Hematopoietic multipotent progenitor cell treated with erythropoietin and hydrocortisone succinate and interleukin-3 and kit ligand, for 15 days (in vitro differentiated cells): ENCODE measurements at places on chromosomes 4 and X.

DNA sequence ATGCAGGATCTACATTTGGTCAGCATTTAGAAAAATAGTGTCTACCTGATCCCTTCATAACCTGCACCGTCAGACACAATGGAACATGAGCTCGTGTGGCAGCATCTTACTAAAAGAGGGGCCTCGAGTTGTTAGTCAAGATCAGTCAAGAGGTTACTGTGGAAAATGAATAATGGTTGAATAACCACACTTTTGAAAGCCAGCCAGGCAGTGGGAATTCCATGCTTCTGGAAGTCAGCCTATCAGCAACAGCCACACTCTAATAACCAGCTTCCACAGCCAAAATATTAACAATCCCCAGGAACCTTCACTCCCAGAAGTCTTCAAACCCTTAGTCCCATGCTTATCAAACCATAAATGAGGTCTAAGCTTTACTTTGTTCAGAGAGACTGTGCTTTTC, 234.3 kb downstream of the HS3ST1 start:
- no peak for DNase-seq

- DNase-seq: no peak
These were observed 82.3 kb upstream of the HUWE1 start for GRCh38 chrX:53768865-53769264.

GRCh38 chr4:25457053-25457715, 80.1 kb downstream of the ANAPC4 start:
- DNase-seq: no peak

- DNase-seq: no peak
These were observed 347.4 kb downstream of the BCOR start for GRCh38 chrX:39750256-39750790.

GRCh38 chrX:129830494-129830893, 13.2 kb downstream of the ZDHHC9 start:
- no peak for DNase-seq

DNA sequence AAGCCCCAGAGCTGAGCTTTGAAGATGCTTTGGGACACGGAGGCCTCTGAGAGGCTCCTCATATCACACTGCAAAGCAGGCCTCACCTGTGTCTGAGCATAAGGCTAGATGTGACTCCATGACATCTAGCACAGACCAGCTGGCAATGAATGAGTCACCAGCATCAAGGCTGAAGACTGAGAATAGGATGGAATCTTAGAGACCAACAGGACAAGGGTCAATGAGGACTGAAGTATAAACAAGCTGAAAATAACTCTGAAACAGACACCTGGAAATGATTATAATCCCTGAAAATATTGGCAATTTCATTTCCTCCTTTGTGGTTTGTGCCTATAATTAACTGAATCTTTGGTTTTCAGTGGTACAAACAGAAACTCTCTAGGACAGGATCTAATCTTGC, 87.1 kb upstream of the PRPS1 start:
- DNase-seq: no peak

GRCh38 chr4:165393051-165393450, 14.2 kb downstream of the CPE start:
- DNase-seq: no peak

GRCh38 chrX:8927701-8928100, 106.2 kb downstream of the FAM9B start:
- DNase-seq: no peak

DNA sequence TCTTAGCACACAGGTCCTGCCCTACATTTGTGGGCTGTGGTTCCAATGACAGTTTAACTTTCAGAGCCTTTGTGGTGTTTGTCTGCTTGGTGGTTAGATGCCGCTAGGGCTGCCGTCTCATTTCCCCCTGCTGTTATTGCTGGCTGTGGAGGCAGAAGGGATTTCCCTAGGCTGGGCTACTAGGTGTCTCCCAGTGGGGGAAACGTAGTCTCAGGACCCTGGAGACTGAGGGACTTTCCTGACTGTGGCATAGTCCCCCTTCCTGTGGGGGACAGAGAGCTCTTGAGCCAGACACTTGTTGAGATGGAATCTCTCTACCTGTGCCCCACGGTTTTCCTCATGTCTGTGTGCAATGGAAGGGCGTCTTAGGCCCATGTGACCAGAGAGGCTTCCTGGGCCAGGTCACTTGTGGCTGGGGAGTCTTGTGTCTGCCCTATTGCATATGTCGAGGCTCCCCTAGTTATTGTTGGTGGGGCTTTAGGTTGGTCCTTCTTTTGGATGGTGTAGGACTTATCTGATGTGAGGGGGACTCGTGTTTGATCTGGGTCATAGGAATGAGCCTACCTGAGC, 68.2 kb downstream of the ARHGAP10 start:
- DNase-seq: no peak

DNA sequence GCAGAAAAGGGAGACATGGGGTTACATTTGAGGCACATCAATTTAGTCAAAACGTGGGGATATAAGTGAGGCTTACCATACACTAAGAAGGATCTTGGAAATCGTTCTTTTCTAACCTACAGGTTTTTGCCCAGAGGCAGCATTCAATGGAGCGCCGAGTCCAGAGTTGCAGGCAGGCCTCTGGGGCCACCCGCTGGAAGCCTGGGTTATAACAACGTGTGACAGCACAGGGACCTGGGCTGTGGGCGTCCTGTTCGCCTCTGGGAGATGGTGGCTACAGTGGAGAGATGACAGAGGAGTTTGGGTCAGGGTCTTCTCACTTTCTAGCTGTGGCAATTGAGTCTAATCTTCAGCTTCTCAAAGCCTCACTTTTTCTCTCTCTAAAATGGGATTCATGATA, 53.9 kb downstream of the ENPP6 start:
- DNase-seq: no peak

DNA sequence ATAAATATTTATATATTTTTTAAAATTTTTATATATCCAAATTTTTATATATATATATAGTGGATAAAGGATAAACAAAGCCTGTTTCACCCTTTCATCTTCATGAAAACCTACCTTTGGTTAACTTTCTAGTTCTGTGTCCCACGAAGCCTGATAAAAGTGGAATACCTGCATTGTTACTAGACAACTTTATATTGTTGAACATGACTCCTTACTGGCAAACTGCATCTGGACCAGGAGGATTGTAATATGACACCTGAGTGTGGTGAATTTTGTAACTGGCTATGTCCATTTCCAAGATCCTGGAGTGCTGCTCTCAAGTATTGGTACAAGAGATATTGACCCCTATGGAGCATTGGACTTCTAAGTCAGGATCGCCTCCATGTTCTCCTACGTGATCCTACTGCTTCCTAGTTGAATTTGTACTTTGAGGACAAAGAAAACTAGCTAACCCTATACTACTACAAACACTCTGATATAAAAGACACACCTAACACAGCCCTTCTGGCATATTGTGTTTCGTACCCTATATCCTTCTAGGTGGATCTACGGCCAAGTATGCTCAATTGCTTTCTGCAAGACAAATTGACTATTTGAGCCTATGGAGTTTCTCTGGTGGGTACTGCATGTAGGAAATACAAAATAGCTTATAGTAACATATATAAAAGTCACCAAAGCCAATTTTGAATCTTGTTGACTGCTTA, 61.3 kb upstream of the PRRG1 start:
- no peak for DNase-seq

DNA sequence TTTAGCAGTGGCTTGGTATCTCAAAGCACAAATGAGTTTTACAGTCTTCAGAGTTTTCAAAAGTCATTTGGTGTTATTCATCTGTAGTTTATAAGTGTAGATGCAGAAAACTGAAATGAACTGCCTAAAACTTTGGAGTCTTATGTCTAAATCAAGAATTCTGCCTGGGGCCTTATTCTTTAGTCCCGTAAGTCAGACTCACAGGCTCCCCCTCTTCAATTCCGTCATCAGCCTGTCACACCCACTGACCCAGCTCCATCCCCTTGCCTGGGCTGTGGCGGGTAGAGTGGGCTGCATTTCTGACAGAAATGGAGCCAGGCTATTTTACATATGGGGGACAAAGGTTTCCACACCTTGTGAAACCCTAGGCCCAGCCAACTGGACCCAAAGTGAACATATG, 44.3 kb downstream of the TSPAN5 start:
- DNase-seq: no peak

GRCh38 chrX:30349946-30350345, 40.8 kb upstream of the NR0B1 start:
- no peak for DNase-seq

DNA sequence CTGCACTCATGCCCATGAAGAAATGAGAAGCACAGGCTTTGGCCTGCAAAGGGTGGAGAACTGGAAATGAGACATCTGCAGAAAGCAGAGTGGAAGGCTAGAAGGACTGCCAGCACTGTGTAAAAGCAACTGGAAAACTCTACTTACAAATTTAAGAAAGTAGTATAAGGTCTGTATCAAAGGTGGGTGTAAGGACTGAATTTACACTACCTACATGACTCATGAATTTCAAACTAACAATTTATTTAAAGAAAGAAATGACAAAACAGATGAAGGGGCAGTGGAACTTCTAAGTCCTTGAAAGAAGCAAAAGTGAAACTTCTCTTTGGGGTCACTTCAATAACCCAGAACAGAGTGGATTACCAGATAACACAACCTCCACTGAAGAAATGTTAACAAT, 71.2 kb downstream of the SLC10A7 start:
- no peak for DNase-seq
